ENCODE measurements at places on chromosomes 4 and X.

DNA sequence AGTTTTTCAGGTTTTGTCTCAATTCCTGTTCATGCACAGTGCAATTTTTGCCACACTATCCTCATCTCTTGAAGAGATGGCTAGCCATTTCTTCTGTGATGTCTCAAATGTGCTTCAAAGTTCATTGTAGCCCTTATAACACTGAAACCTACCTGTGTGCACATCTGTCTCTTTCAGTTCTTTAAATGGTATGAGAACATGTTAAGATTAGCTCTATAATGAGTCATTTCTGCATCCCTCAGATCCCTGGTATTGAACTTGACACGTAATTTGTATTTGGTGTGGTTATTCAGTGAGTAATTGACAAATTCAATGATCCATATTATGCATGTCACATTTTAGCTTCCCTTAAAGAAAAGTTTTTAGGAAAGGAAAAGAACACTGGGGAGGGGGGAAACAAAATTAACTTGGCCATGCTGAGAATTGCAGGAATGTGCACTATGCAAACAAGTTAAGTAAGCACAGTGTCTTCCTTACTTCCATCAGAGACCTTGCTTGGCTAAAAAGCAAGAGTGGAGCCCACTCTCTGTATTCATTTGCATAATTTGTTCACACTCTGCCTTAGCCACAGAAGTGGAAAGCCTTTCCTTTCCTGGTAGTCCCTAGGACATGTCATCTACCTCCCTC, 659.8 kb upstream of the MAGEB2 start:
- DNase-seq: no peak

DNA sequence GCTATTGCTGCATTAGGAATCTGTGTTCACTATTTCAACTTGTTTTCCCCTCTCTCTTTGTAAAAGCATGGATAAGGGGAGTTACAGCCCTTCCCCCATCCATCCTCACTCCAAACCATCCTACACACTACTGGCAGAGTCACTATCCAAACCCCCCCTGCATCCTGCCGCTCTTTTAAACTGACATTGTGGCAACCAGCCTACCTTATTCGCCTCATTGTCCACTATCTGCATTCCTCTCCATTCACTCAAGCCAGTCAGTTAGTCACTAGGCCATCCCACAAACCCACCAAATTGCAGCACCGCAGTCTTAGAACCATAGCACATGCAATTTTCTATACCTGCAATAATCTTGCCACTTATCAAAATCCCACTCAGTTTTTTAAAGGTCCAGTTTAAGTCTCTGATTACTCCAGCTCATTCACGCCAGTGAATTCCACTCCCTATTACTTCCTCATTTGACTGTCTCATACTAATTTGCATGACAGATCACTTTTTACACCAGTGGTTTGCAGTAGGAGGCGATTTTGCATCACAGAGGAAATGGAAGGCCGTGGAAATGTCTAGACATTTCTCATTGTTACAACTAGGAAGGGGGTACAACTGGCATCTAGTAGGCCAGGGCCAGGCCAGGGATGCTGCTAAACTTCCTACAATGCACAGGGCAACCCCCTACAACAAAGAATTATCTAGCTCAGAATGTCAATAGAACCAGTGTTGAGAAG, 181.8 kb downstream of the HS6ST2 start:
- DNase-seq: no peak

- DNase-seq: no peak
These were observed 274.7 kb upstream of the AGTR2 start for GRCh38 chrX:115895678-115896329.

- no peak for DNase-seq
These were observed 7.4 kb downstream of the FATE1 start for GRCh38 chrX:151723156-151723760.

DNA sequence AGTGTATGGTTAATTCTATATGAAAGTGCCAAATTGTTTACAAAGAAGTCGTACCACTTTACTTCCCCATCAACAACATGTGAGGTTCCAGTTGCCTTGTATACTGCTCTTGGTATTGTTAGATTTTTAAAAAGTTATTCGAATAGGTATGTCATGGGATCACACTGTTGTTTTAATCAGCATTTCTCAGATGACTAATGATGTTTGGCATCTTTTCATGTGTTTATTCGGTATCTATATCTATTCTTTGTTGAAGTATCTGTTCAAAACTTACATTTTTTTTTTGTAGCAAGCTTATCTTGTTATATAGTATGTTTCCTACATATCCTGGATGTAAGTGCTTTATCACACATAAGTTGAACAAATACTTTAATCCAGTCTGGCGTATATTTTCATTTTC, 99.4 kb upstream of the MAB21L2 start:
- no peak for DNase-seq

DNA sequence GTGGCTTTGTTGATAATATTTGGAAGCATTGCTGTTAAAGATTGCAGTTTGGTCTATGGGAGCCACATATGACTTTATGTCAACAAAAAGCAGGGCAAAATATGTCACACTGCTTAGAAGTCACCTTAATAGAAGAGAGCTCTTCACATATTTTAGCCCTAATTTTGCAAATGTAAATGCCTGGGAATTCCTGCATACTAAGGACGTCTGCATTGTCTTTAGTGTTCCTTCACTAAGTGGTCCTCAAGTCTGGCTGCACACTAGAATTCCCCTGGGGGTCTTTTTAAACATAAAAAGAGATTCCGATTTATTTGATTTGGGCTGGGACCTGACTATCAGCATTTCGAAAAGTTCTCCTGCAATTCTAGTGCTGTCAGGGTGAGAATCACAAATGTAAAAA, 495.1 kb upstream of the FAM241A start:
- no peak for DNase-seq

- no peak for DNase-seq
These were observed 427.2 kb downstream of the FAT4 start for GRCh38 chr4:125741825-125742452.

- DNase-seq: no peak
These were observed 3.5 kb upstream of the IQSEC2 start for GRCh38 chrX:53284684-53285447.

GRCh38 chr4:140028676-140029517, 125.1 kb downstream of the MAML3 start:
- DNase-seq: no peak

Data from brain pericyte (primary cell).